ENCODE measurements at places on chromosomes 7 and 10. TPM values are rescaled to one million over a fixed set of nuclear protein-coding genes. Genes with fewer than 3 reads are reported as not detected.

TWIST1 gene
- polyA plus RNA-seq, result not detected

DNA sequence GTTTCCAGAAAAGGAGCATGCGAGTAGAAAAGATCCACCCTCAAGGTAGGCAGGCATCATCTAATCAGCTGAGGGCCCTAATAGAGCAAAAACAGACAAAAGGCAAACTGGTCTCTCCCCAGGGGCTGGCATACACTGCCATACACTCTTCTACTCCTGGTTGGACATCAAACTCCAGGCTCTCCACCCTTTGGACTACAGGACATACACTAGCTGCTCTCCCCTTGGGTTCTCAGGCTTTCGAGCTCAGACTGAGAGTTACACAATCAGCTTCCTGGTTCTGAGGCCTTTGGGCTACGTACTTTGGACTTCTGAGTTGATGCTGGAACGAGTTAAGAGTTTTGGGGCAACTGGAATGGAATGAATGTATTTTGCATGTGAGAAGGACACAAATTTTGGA, 50.9 kb upstream of the TM9SF3 start:
- H3K27ac ChIP-seq, result no peak overlapping the region
- peaks cover 37% of the 10 kb centered on the region for H3K4me1 ChIP-seq
- no peak for DNase-seq
- H3K4me3 ChIP-seq, result no peak overlapping the region
- peaks cover 18% of the 10 kb centered on the region for H3K36me3 ChIP-seq

DNA sequence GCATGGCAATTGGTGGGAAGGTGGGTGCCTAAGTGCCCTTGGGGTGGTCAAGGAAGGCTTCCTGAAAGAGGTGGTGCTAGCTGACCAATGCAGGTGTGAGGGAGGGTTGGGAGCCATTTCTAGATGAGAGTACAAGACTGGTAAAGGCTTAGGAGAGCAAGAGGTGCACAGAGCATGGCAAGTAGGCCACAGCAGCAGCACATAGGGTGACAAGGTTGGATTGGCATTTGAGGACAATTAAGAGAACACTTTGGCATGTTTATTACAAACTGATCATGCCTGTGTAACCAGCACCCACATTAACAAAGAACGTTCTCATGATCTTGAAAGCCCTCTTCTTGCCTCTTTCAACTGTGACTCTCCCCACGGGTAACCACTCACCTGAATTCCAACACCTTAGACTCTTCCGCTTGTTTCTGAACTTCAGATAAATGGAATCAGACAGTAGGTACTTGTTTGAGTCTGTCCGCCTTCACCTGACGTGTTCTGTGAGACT, 107.6 kb downstream of the MYL10 start:
- no peak overlapping the region for H3K27ac ChIP-seq
- H3K4me3 ChIP-seq, result no peak overlapping the region
- H3K4me1 ChIP-seq, result no peaks in the 10 kb centered on the region
- H3K36me3 ChIP-seq, result no peaks in the 10 kb centered on the region

DNA sequence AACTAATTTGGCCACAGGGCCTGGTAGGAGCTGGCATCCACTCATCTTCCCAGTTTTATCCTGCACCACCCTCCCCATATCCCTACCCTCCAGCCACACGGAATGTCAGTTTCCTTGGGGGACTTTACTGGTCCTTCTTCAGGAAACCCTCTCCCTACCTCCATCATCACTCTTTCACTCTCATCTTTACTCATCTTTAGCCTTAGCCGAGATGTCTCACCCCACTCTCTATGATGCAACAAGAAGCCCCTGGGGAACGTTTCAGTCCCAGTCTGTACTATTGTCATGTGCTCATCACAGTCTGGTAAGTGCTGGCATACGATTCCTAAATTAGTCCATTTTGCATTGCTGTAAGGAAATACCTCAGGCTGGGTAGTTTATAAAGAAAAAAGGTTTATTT, 34.9 kb upstream of the TMEM248 start:
- no peak overlapping the region for H3K4me3 ChIP-seq
- H3K4me1 ChIP-seq, result no peaks in the 10 kb centered on the region
- DNase-seq, result no peak

UCN3 gene
- polyA plus RNA-seq, result not detected

- no peaks in the 10 kb centered on the region for H3K4me1 ChIP-seq
- peaks cover 3% of the 10 kb centered on the region for H3K36me3 ChIP-seq
- no peaks in the 10 kb centered on the region for H3K27me3 ChIP-seq
- no peak overlapping the region for H3K27ac ChIP-seq
- no peak overlapping the region for H3K4me3 ChIP-seq
These were observed 7.9 kb upstream of the HOXA2 start for GRCh38 chr7:27110186-27111031.

RBP4 gene
- not detected for polyA plus RNA-seq

UPK3B gene
- polyA plus RNA-seq, result not detected

GRCh38 chr10:101292194-101293006, 61.6 kb upstream of the BTRC start:
- H3K27me3 ChIP-seq, result peaks cover 52% of the 10 kb centered on the region
- no peak overlapping the region for H3K27ac ChIP-seq
- no peaks in the 10 kb centered on the region for H3K36me3 ChIP-seq
